ENCODE measurements at places on chromosomes 1 and 21.

DNA sequence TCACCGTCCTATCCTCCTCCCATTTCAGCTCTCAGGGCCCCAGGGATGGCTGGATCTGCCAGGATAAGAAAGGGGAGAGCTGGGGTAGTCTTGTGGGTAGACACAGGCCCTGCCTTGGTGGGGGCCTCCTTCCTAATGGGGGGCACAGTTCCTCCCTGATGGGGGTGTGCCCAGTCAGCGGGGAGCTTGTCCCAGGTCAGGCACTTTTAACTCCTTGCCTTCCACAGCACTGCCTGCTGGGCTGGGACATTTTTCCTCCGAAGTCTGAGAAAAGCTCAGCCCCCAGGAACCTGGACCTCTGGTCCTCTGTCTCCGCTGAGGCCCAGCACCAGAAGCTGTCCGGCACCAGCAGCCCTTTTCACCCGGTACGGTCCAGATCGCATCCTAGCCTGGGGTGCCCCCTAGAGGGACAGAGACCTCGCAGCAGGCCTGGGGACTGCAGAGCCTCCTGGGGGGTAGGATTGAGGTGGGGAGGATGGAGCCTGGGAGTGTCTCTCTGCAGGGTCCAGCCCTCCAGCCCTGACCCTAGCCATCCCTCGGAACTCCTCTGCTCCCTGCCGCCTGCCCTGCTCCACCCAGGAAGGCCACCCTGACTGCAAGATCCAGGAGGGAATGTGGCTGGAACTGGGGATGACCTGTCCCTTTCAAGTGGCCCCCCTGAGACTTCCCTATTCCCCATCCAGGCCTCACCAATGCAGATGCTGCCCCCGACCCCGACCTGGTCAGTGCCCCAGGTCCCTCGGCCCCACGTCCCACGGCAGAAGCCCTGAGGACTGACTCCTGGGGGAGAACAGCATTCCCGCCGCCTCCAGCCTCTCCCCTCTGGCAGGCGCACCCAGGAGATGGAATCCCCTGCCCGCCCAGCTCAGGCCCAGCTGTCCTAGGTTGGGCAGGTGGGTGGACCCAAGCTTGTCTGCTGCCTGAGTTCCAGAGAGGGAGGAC lies 12.0 kb downstream of the MIIP start:
- peak; percentile 60 for DNase-seq

DNA sequence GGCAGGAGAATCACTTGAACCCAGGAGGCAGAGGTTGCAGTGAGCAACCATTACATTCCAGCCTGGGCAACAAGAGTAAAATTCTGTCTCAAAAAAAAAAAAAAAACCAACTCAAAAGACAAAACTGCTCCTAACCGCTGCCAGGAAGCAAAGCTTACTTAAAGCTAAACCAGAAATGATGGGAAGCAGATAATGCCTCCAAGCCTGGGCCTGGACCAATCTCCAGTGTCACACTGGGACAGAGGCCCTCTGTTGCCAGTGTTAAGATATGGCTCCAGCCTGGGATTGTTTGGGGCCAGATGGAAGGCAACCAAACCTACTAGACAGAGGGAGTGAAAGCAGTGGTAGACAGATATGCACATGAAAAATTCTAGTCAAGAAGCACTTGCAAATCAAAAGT lies 36.9 kb downstream of the NSL1 start:
- DNase-seq = no peak

- DNase-seq = no peak
These were observed 528.2 kb downstream of the SMYD3 start for GRCh38 chr1:245978915-245979314.

DNA sequence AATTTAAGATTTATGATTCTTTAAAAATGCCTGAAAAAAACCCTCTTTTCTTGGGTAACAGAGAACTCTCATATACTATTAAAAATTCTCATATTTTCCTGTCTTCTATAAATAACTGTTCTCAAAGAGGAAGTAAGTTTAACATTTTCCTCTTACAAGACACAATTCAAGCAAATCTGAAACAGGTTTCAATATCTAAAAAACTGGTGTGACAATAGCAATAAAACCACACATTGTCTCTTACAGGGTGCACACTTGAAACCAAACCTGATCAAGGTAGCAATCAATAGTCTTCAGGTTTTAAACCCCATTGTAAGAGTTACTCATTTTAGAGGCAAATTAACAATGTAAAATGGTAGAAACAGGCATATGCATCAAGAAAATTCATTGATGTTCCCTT lies 28.0 kb downstream of the FUBP1 start:
- DNase-seq = no peak

DNA sequence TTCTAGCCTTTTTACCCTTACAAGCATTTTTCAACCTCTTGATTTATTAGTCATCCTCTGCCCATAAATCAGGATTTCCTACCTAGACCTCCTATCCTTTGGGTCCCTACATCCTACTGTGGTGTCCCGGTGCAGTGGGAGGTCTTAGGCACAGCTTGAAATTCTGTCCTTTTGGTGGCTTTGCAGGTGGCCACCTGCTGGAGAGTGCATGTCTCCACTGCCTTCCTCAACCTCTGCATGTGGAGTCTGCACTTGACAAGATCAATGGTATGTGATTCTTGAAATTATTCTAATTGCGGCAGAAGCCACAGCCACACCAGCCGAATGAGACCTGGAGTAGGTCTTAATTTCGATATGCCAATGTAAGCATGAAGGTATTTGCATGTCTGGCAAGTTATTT lies 11.4 kb upstream of the KCNA3 start:
- no peak for DNase-seq

DNA sequence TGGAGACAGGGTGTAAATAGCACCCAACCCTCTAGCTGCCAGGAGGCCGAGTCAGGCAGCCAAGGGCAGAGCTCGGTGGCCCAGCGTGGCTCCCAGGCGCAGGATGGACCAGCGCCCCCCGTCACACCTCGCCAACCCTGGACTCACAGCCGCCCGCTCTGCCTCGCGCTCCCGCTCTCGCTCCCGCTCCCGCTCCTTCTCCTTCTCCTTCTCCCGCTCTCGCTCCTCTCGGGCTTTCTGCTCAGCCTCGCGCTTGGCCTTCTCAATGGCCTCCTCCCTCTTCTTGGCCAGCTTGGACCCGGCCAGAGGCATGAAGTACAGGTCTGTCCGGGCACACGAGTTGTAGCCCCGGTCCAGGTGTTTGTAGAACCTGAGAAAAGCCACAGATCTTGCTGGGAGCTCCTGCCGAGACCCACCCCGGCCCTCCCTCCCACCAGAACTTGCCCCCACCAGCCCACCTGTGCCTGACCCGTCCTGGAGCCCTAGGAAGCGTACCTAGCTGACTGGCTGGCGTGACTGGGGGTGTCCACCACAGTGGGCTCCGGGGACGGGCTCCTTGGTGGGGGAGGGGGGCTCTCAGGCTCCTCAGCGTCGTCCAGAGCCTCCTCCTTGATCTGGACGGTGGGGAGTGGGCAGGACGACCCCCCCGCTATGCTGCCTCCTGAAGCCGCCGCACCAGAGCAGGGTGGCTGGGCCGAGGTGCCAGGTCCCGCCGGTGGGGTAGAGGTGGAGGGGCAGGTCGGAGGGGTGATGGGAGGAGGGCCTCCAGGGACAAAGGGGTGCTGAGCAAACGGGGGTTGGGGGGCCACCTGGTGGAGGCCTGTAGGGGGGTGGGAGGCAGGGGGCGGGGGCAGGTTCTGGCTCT lies 41.9 kb downstream of the SLC45A1 start:
- DNase-seq = no peak

DNA sequence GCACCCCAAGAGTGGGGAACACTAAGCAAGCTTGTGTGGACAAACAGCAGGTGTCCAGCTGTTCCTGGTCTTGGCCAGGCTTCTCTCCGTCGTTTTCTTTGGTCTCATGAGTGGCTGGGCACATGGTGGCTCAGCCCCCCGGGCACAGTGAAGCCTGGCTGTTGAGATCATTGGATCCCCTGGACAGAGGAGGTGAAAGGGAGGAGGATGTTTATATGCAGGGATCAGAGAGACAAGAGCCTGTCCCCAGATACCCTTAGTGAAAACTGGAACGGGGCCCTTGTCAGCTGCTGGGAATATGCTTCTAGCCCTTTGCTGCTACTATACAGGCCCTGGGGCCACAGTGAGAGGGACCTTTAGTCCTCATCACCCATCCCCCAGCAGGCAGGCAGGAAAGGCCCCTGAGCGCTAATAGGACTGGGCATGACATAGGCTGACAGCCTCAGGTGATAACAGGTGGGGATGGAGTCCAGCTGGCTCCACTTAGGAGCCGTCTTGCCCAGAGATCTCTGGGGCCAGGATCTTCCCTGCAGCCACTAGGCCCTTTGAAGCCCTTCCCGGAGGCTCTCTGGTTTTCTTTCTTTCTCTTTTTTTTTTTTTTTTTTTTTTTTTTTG lies 16.4 kb downstream of the EPHA8 start:
- DNase-seq = no peak

- no peak for DNase-seq
These were observed 2.3 kb downstream of the TRIM46 start for GRCh38 chr1:155175927-155176371.

DNA sequence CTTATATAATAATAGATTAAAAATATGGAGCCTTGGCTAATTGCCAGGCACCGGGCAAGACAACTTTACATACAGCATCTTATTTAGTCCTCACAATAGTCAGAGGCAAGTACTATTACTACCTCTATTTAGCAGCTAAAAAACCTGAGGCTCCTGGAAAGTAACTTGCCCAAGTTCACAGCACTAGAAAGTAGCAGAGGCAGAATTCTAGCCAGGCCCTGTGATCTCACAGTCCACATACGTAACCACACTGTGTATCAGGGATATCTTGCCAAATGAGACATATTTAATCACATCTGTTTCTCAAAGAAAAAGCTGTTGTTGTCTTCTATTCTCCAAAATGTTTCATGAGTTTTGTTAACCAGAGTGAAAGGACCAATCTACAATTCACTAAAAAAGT lies 378.5 kb downstream of the PLPP3 start:
- no peak for DNase-seq

GRCh38 chr1:239858057-239858456 lies 233.6 kb upstream of the FMN2 start:
- DNase-seq = no peak

GRCh38 chr1:185767508-185768120 lies 33.4 kb downstream of the HMCN1 start:
- no peak for DNase-seq

- peak; percentile 74 for DNase-seq
These were observed 114.0 kb downstream of the PPP1R12B start for GRCh38 chr1:202462342-202463076.

- DNase-seq = no peak
These were observed 265.6 kb upstream of the GREM2 start for GRCh38 chr1:240877605-240878004.

DNA sequence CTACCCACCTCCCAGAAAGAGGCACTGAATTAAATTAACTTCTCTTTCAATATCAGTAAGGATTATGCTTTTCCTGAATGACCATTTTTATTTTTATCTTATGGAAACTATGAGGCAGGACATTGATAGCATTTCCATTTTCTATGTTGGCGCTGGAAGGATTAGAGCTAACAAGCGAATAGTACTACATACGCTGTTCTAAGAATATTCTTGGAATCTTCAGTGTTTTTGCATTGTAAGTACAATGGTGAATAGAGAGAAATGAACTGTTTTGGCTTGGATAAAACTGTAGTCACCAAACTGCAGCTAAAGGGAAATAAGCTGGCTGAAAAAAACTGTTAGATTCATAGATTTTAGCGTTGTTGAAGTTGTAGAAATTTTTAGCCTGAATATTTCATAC lies 779.0 kb upstream of the ADGRL4 start:
- DNase-seq = no peak

- DNase-seq = no peak
These were observed 227.7 kb downstream of the GPATCH2 start for GRCh38 chr1:217403026-217403720.

DNA sequence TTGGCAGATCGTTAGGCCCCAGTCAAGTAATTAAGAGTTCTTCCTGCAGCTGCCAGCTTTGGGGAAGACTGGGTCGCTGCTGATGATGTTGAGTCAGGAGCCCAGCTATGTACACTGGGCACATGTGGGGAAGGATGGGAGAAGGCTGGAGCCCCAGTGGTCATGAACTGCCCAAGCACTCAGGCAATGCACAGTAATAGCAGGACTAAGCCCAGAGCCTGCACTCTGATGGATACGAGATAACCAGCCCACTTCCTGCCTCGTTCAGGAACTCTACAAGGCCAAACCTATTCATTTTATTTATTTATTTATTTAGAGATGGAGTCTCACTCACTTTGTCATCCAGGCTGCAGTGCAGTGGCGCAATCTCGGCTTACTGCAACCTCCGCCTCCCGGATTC lies 81.1 kb upstream of the BTG3 start:
- DNase-seq = no peak

GRCh38 chr1:118366286-118366685 lies 181.3 kb upstream of the SPAG17 start:
- DNase-seq = no peak

GRCh38 chr1:45971335-45971734 lies 161.1 kb downstream of the PIK3R3 start:
- no peak for DNase-seq

- DNase-seq = no peak
These were observed 475 bp upstream of the RPL5 start for GRCh38 chr1:92831368-92831761.

DNA sequence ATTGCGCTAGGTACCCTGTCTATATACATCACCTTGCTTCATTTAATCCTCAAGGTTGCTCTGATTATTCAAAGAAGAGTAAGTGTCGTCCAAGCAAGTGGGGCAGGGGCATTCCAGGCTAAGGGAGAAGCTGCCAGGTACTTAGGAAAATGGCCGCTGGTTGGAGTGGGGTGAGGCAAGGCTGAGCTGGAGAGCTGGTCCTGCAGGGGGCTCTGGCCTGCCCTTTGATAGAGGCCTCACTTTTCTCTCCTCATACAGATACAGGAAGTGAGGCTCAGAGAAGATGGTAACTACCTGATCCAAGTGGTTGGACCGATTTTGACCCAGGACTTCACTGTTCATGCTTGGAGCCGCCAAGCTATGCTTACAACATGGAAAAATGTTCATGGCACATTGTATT lies 86.9 kb upstream of the ZBTB40 start:
- DNase-seq = no peak

DNA sequence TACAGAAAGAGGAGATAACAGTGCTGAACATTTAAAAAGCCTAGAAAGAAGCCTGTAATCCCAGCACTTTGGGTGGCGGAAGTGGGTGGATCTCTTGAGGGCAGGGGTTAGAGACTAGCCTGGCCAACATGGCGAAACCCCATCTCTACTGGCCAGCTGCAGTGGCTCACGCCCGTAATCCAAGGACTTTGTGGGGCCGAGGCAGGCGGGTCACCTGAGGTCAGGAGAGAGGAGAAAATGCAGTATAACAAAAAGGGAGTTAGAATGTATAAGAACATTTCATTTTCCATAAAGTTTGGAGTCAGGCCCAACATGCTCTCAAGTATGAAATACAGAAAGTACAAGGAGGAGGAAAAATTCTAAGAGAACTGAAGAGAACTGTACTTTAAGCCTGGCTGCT lies 134.5 kb downstream of the SMYD3 start:
- DNase-seq = no peak

- DNase-seq = no peak
These were observed 282.6 kb upstream of the DPYD start for GRCh38 chr1:98203466-98203865.

GRCh38 chr1:223712194-223712849 lies at the start of gene CAPN2:
Gene CAPN2 (plus strand): TSS chr1:223712539. CDS start chr1:223712641, 102 bp downstream.
- DNase-seq = peak; percentile 91

- peak; percentile 10 for DNase-seq
These were observed 28.0 kb upstream of the KLF17 start for GRCh38 chr1:44090429-44091252.
